CD4-positive, alpha-beta T cell (primary cell): ENCODE measurements at places on chromosomes 3 and 15. TPM values are rescaled to one million over a fixed set of nuclear protein-coding genes. Genes with fewer than 3 reads are reported as not detected.

ZNF385D gene
- not detected for total RNA-seq

RGMA gene
- total RNA-seq, result not detected

HIGD2B gene
- total RNA-seq, result not detected

GRCh38 chr15:29880341-29880740, 58.1 kb upstream of the TJP1 start:
- H3K4me1 ChIP-seq, result no peaks in the 10 kb centered on the region
- peaks cover 4% of the 10 kb centered on the region for H3K27me3 ChIP-seq
- H3K4me3 ChIP-seq, result no peak overlapping the region
- no peaks in the 10 kb centered on the region for H3K36me3 ChIP-seq
- no peak for DNase-seq

GRCh38 chr3:126668450-126669401, 13.8 kb upstream of the TXNRD3 start:
- no peaks in the 10 kb centered on the region for H3K27me3 ChIP-seq
- DNase-seq, result no peak
- H3K27ac ChIP-seq, result no peak overlapping the region
- H3K36me3 ChIP-seq, result no peaks in the 10 kb centered on the region
- no peaks in the 10 kb centered on the region for H3K4me1 ChIP-seq

- H3K4me3 ChIP-seq, result no peak overlapping the region
- H3K36me3 ChIP-seq, result no peaks in the 10 kb centered on the region
- H3K27me3 ChIP-seq, result no peaks in the 10 kb centered on the region
- H3K27ac ChIP-seq, result no peak overlapping the region
Observed at GRCh38 chr3:11413071-11413470, 140.9 kb downstream of the ATG7 start.

DNA sequence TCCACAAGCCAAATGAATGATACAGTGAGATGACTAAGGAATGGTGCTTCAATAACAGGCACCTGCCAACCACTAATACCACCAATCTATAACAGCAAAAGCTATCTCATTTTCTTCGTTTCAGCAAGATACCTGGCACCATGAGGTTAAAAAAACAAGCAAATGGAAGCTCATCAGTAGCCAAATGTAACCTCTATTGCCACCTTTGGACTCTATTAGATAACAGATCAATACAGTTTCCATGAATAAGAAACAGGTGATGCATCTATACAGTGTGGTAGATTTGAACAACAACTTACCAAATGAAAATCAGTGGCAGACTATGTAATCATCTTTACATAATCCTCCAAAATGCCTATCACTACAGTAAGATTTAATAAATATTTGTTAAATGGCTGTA, 32.8 kb downstream of the PLOD2 start:
- H3K27me3 ChIP-seq, result no peaks in the 10 kb centered on the region
- H3K4me1 ChIP-seq, result no peaks in the 10 kb centered on the region
- no peak overlapping the region for H3K4me3 ChIP-seq
- no peak for DNase-seq
- no peaks in the 10 kb centered on the region for H3K36me3 ChIP-seq

DNA sequence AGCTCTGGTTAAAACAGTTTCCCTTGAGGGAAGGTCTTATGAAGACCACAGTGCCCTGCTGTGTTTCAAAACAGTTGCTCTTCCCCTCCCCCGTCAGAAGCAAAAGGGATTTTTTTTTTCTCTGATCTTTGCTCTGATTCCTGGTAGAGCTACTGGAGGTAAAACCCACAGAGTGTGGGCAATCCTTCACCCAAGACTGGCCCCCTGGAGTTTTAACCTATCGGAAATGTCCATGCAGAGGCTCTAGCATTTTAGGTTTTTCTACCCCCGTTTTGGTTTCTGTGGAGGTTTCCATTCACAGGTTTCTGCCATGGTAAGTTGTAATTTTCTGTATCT, 27.7 kb downstream of the GRM2 start:
- no peak overlapping the region for H3K27ac ChIP-seq
- H3K4me3 ChIP-seq, result no peak overlapping the region
- H3K27me3 ChIP-seq, result no peaks in the 10 kb centered on the region
- no peaks in the 10 kb centered on the region for H3K4me1 ChIP-seq
- no peak for DNase-seq

- H3K36me3 ChIP-seq, result no peaks in the 10 kb centered on the region
- H3K4me3 ChIP-seq, result no peak overlapping the region
- peaks cover 6% of the 10 kb centered on the region for H3K4me1 ChIP-seq
- no peaks in the 10 kb centered on the region for H3K27me3 ChIP-seq
- H3K27ac ChIP-seq, result no peak overlapping the region
Observed at GRCh38 chr3:33789183-33789954, 9.1 kb upstream of the PDCD6IP start.
